Ureter (tissue), 1 donor: ENCODE measurements at places on chromosomes 5 and 9. TPM values are rescaled to one million over a fixed set of nuclear protein-coding genes. Genes with fewer than 3 reads are reported as not detected.

SPINK5 gene
- 3.2 TPM for total RNA-seq

DNA sequence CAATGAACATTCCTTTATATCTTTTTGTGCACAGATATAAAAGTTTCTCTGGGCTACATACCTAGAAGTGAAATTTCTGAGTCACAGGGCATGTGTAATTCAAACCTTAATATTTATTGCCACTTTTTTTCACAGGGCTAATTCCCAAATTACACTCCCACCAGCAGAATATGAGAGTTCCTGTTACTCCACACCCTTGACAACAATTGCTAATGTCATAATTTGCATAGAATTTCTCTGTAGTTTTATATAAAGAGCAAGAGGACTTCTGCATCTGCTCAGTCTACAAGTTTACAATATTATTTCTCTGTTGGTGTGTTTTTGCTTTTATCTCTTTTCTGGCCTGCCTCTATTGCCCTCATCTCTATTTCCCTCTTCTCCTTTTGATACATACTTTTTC is 518.5 kb downstream of the ZNF608 start:
- DNase-seq = no peak

- DNase-seq = no peak
Observed at GRCh38 chr5:136666970-136667620, 301.8 kb upstream of the TRPC7 start.

DNA sequence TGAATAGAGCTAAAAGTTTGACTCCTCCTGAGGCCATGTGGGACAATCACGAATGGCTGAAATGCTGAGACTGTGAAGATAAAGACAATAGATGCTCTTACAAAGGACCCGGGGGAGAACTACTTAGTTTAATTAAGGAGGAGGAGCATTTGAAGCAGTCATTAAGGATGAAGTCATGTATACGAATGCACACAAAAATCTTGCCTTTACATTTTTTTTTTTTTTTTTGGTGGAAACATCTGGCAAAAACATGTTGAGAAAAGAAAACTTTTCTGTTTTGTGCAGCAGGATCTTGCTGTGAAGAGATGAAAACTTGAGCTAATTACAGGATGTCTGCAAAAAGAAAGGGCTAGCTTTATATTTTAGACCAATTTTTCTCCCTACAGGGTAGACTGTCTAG is 42.3 kb upstream of the NR3C1 start:
- DNase-seq = no peak

DNA sequence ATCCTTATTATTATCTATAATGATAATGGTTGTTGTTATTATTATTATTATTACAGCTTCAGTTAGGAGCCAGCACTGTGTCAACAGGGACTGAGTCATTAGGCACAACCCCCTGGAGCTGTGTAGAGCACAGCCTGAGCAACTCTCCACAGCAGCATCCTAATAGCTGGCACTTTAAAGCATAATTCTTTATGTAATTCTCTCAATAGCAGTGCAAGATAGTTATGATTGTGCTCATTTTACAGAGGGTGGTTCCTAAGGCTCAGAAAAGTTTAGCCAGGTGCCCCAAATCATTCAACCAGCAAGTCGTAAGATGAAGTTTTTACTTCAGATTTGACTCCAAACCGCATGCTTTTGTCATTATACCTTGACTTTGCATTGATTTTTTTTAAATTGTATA is 390.3 kb downstream of the ANXA1 start:
- no peak for DNase-seq

DNA sequence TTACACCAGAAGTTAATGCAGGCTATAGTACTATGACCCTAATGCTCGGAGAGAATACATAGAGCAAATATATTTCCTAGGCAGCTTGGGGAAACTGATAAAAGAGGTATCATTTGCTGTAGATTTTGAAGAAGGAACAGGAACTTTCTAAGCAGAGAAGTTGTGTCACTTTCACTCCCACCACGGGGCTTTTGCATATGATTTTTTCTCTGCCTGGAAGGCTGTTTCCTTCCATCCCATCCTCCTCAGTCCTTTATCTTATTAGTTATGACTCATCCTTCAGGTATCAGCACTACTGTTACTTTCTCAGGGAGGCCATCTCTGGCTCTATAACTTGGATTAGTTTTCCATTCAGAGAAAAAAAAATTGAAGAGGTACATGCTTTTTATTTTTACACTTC is 2006.1 kb upstream of the WWC1 start:
- no peak for DNase-seq
